ENCODE measurements at places on chromosomes 4 and X. TPM values are rescaled to one million over a fixed set of nuclear protein-coding genes. Genes with fewer than 3 reads are reported as not detected.

- peak overlapping the region; percentile 82 for H3K4me3 ChIP-seq
- H3K27ac ChIP-seq: 0 out of 2 replicates have a peak overlapping the region, but pooled peaks have one; percentile 23
- H3K36me3 ChIP-seq: 0 out of 2 replicates have a peak, but pooled peaks cover 2% of the 10 kb centered on the region
- peaks cover 37% of the 10 kb centered on the region for H3K4me1 ChIP-seq
- no peaks in the 10 kb centered on the region for H3K27me3 ChIP-seq
- peak; percentile 51 for DNase-seq
These were observed 2.7 kb downstream of the BCOR start for GRCh38 chrX:40094900-40095582.

- no peak overlapping the region for H3K27ac ChIP-seq
- peaks cover 18% of the 10 kb centered on the region for H3K4me1 ChIP-seq
- H3K36me3 ChIP-seq: no peaks in the 10 kb centered on the region
- no peak for DNase-seq
- no peak overlapping the region for H3K4me3 ChIP-seq
These were observed 33.3 kb downstream of the TENM3 start for GRCh38 chr4:182276210-182277109.

DNA sequence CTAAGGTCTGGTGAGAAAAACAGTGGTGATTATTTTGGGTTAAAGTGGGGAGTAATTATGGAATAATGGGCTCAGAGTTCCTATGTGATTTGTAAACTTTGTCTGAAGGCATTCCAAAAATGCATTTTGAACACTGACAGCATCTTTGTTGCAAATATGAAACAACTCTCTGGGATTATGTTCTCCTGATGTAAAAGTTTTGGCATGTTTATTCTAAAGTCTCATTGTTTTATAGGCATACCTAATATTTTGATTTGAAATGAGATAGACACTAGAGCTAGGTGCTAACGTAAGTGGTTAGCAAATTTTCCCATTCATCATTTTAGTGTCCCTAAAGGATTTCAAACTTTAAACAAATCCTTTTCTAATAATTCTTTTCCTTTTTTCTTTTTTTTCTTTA is 140.9 kb upstream of the ANXA3 start:
- no peak overlapping the region for H3K27ac ChIP-seq
- no peak for DNase-seq
- no peak overlapping the region for H3K4me3 ChIP-seq
- H3K4me1 ChIP-seq: no peaks in the 10 kb centered on the region

GRCh38 chrX:136880003-136880451 is 498 bp downstream of the RBMX start:
- peak overlapping the region; percentile 90 for H3K27ac ChIP-seq
- no peak for DNase-seq
- 0 out of 2 replicates have a peak, but pooled peaks cover 3% of the 10 kb centered on the region for H3K4me1 ChIP-seq
- H3K27me3 ChIP-seq: no peaks in the 10 kb centered on the region

The SRPX gene
- total RNA-seq: 13.4 TPM

DNA sequence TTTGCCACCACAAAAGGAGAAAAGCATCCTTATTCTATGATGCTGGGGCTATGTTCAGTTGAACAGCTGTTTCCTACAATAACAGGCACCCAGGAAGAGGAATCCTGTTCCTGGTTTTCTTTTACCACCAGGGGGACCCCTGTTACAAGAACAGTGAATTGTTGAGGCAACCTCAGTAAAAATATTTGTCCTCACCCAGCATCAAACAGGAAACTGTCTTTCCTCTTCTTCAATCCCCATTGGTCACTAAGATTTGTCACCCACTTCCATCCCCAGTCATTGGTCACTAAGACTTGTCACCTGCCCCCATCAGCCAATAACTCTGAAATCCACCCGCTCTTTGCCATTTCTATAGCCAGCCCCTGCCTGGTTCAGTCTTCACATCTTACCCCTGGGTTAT is 143.5 kb upstream of the GALNT7 start:
- H3K27me3 ChIP-seq: peaks cover 26% of the 10 kb centered on the region
- H3K27ac ChIP-seq: no peak overlapping the region
- no peak overlapping the region for H3K4me3 ChIP-seq

DNA sequence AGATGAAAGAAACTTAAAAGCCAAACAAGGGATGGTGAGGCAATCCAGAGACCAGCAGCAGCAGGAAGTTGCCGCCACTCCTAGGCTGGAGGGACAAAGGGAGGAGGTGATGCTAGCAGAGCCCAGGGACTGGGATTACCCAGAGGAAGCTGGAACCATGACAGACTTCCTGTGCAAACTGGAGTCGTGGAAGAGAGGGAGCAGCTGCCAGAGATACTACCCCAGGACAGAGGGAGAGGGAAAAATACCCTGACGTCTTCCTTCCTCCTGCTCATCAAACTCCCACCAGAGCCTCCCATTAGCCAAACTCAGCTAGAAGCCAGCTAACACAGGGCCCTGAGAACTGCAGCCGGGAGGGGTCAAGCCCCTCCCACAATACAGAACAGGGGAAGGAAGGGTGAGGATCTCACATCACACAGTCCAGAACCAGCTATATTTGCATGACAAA is 101.2 kb upstream of the KLF3 start:
- no peak overlapping the region for H3K4me3 ChIP-seq
- no peaks in the 10 kb centered on the region for H3K36me3 ChIP-seq

The CCNI gene
- total RNA-seq: 94.5 TPM

GRCh38 chr4:150773729-150774449 is 191.9 kb downstream of the MAB21L2 start:
- H3K36me3 ChIP-seq: no peaks in the 10 kb centered on the region
- H3K27me3 ChIP-seq: no peaks in the 10 kb centered on the region
- no peak for DNase-seq
- H3K4me3 ChIP-seq: no peak overlapping the region

DNA sequence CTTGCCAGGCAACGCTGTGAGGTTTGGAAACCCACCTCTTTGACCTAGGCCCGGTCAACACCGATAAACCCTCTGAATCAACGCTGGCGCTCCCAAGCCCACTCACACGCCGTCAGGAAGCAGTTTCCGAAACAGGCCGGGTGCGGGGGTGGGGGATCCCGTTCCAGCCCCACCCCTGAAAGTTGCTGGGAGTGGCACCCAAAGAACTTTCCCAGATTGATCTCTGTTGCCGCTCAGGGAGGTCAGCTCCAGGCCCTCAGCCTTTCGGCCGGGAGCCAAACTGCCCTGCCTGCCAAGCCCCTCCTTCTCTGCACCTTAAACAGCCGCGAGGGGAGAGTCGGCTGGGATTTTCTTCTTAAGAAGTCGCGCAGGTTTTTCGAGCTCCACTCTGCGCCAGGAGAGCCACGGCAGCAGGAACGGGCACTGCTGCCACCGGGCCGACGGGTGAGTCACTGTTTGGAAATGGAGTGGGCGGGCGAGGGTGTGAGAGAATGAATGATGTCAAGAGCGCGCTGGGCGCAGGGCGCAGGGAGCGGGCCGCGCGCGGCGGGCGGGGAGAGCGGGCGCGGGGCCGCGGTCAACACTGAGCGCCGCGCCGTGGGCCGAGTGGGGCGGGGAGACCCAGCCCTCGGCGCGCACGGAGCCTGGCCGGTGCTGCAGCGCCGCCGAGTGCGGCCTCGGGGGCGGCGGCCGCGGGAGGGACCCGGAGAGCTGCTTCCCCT is at the start of gene SGMS2:
Gene SGMS2, plus strand, starts transcription at position 583 of the 722 bp plus-strand sequence. CDS start 70,622 bp downstream, outside the sequence.
- 0 out of 2 replicates have a peak, but pooled peaks cover 4% of the 10 kb centered on the region for H3K27me3 ChIP-seq
- H3K27ac ChIP-seq: peak within 1 kb of the TSS; percentile 73
- H3K4me1 ChIP-seq: peaks cover 17% of the 10 kb centered on the region
- H3K4me3 ChIP-seq: peak within 1 kb of the TSS; percentile 90

The ZFYVE28 gene
- total RNA-seq: not detected

GRCh38 chr4:22345678-22346077 is 170.2 kb downstream of the ADGRA3 start:
- no peaks in the 10 kb centered on the region for H3K36me3 ChIP-seq
- H3K27me3 ChIP-seq: no peaks in the 10 kb centered on the region
- no peak overlapping the region for H3K4me3 ChIP-seq
- no peak for DNase-seq
- H3K27ac ChIP-seq: no peak overlapping the region
- no peaks in the 10 kb centered on the region for H3K4me1 ChIP-seq

DNA sequence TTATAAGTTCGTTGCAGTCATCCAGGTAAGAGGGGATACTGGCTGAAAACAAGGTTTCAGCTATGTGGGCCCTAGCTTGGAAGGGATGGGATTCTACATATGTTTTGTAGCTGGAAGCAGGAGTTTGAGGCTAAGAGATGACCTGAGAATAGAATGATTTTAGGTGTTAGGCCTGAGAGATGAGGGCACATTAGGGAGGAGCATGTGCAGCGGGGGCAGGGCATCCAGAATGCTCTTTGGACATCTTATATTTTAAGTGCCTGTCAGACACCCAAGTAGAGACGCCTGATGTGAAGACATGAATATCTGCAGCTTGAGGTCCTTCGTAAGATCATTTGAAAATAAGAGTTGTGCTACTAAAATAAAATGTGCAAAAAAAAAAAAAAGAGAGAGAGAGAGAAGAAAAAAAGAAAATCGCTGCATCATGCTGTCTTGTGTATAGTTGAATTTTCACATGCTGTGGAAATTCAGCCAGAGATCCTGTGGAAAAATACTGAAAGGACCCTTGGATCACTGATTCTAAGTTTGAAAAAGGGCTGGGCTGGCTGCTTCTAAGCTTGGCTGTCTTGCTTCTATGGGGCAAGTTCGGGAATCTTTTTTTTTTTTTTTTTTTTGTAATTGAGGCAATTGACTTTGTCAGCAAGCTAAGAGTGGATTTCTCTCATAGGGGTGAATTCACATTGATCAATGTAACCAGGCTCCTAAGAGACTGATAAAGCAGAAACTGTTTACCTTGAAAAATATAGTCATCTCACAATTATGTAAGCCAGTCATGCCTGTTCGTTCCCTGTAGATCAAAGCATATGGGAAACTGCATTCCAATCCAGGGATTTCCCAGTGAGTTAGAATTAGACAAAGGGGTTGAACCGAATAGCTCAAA is 341.0 kb upstream of the GATB start:
- H3K27me3 ChIP-seq: no peaks in the 10 kb centered on the region
- no peak overlapping the region for H3K4me3 ChIP-seq
- peaks cover 18% of the 10 kb centered on the region for H3K4me1 ChIP-seq
- H3K27ac ChIP-seq: no peak overlapping the region
- peak; percentile 40 for DNase-seq

DNA sequence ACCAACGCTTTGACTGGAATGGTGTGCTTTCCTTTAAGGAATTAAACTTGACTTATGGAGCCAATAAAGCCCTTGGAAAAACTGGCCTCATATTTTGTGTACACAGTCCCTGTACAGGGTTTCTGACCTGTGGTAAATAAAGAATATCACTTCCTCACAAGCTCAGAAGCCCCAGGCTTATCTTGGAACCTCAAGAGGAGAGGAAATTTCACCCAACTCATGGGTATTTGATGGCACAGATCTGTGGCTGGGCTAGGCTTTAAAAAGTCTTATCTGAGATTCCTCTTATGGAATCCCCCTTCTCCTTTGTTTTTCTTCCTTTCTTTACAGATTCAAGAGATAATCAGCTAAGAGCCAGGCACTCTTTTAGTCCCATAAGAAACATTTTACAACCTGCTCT is 89.3 kb upstream of the USP38 start:
- H3K4me1 ChIP-seq: no peaks in the 10 kb centered on the region
- H3K27me3 ChIP-seq: no peaks in the 10 kb centered on the region
- no peak for DNase-seq
- H3K27ac ChIP-seq: no peak overlapping the region
- no peak overlapping the region for H3K4me3 ChIP-seq
- H3K36me3 ChIP-seq: no peaks in the 10 kb centered on the region

DNA sequence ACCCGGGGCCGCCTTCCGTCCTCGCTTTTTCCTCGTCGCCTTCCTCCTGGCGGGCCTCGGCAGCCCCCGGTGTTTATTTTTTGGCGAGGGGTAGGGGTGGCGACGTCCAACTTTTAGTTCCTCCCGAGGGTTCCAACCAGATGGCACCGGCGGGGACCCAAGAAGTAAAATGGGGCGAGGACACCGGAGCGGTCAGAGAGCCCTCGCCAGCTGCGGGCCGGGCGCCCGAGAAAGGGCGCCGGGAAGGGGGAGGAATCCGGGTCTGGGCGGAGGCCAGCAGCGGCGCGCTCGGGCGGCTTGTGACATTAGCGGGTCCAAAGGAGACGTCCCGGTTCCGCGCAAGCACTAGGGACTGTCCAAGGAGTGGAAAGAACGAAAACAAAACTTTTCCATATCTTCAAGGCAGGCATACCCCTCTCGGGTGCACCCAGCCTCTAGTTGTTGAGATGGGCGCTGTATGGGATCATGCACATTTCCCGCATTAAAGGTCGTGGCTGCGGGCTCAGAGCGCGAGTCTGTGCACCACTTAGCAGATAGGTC is 691 bp upstream of the USP46 start:
- H3K27me3 ChIP-seq: no peaks in the 10 kb centered on the region
- H3K4me1 ChIP-seq: peaks cover 11% of the 10 kb centered on the region
- peak overlapping the region; percentile 81 for H3K27ac ChIP-seq
- DNase-seq: peak; percentile 53

Data from SJSA1 (cell line).